ENCODE measurements at places on chromosomes 16 and 17. TPM values are rescaled to one million over a fixed set of nuclear protein-coding genes. Genes with fewer than 3 reads are reported as not detected.

DNA sequence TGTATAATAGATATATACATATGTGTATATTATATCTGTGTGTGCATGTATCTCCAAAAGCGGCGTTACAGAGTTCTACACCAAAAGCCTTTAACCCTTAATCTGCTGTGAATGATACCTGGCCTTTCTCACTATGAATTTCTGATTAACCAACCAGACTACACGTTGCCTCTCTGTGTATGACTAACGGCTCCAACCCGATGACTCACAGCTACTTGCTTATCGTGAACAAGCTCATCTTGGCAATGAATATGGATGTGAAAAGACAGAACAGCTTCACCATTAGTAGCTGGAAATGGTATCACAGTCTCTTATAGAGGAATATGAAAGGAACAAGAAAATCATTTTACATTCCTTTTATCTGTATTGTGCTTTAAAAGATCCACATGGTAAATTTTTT lies 23.8 kb upstream of the ARHGAP44 start:
- no peak overlapping the region for H3K27ac ChIP-seq
- no peak for DNase-seq
- no peaks in the 10 kb centered on the region for H3K27me3 ChIP-seq
- H3K4me3 ChIP-seq: no peak overlapping the region
- no peaks in the 10 kb centered on the region for H3K36me3 ChIP-seq
- H3K4me1 ChIP-seq: no peaks in the 10 kb centered on the region

DNA sequence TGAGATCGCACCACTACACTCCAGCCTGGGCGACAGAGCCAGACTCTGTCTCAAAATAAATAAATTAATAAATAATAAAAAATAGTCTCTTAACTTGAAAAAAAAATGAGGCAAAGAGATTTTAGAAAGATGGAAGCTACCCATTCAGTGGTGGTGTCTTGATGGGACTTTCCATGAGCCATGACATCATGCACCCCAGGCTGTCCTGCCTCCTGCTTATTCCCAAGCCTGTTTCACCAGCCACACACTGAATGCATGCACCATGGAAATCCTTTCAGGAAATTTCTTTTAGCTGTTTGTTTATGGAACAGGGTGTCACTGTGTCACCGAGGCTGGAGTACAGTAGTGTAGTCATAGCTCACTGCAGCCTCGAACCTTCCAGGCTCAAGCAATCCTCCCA lies 8.9 kb upstream of the DLX3 start:
- H3K36me3 ChIP-seq: no peaks in the 10 kb centered on the region
- no peak overlapping the region for H3K27ac ChIP-seq
- DNase-seq: no peak
- peaks cover 8% of the 10 kb centered on the region for H3K27me3 ChIP-seq
- no peaks in the 10 kb centered on the region for H3K4me1 ChIP-seq

DNA sequence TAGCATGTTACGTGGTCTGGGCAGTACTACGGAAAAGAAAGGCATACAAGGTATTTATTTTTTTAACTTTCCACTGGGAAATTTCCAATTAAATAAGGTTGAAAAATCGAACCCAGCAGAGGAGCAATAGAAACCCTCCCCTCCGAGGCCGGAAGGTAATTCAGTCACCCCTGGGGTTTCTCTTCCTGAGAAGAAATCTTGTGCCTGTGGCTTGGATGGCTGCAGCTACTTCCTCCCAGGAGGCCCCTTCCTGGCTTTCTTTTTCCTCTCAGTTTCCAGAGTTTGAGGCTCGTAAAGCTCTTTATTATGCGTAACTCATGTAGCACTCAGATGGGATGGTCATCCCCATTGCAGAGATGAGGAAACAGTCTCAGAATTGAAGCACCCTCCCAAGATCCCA lies 140.3 kb downstream of the ASIC2 start:
- H3K36me3 ChIP-seq: no peaks in the 10 kb centered on the region
- H3K27me3 ChIP-seq: no peaks in the 10 kb centered on the region
- DNase-seq: no peak
- H3K27ac ChIP-seq: no peak overlapping the region
- H3K4me1 ChIP-seq: peaks cover 7% of the 10 kb centered on the region

- H3K36me3 ChIP-seq: no peaks in the 10 kb centered on the region
- H3K27ac ChIP-seq: no peak overlapping the region
- no peak for DNase-seq
- peaks cover 5% of the 10 kb centered on the region for H3K4me1 ChIP-seq
Observed at GRCh38 chr17:76700617-76701470, 9.9 kb downstream of the MXRA7 start.

DNA sequence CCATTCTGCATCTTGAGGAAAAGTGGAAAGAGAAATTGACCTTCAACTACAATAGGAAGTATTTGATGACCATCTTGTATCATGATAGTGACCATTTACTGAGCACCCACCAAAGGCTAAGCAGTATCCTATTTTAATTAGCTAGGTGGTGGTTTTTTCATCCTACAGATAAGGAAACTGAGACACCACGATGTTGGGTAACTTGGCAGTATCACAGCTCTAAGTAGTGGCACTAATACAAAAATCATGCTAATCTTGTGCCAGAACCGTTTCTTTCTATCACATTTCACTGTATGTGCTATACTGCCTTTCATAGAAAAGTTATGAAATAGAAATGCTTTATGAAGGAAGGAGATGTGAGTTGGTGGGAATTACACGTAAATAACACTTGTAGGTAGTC lies 2.3 kb downstream of the EVI2B start:
- H3K4me1 ChIP-seq: no peaks in the 10 kb centered on the region
- no peak for DNase-seq
- no peaks in the 10 kb centered on the region for H3K27me3 ChIP-seq
- no peak overlapping the region for H3K4me3 ChIP-seq

- peak; percentile 62 for DNase-seq
- no peak overlapping the region for H3K4me3 ChIP-seq
- H3K4me1 ChIP-seq: no peaks in the 10 kb centered on the region
Observed at GRCh38 chr16:8905795-8906591, 23.8 kb downstream of the LITAFD start.

KCTD2 gene
- total RNA-seq: 41.6 TPM

Data from H9 (cell line).